RWPE1 (cell line): ENCODE measurements at places on chromosomes 11 and 22.

DNA sequence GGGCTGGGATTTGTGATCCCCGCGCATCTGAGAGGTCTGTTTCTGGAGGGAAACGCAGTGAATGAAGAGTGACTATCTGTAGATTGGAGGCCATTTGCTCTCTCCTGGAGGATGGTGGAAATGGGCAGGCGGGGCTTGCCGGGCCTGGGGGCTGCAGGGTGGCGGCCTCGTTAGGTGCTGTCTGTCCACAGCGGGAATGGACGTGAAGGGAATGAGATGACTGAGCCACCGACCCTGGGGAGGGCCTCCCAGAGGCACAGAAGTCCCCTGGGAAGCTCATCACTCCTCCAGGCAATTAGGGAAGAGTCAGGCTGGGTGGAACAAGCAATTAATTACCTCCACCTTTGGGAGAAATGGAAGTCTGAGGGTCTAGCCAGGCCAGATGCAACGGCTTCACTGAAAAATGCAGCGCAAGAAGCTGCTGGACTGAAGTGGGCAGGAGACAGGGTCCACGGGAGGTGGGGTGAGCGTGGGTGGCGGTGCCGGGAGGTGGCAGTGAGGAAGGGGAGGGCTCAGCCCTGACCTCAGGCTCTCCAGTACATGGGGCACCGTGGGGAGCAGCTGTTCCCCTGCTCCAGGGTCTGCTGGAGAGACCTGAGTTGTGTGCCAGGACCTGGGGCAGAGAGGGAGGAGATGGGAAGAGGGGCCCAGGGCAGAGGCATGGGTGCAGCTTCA lies 524.5 kb downstream of the BRD1 start:
- no peak for DNase-seq

GRCh38 chr11:110786226-110786902 lies 74.1 kb upstream of the ARHGAP20 start:
- no peak for DNase-seq

GRCh38 chr11:121422675-121423074 lies 29.4 kb upstream of the SORL1 start:
- DNase-seq: no peak

- DNase-seq: peak; percentile 28
Measured at GRCh38 chr22:42357634-42358296, 74.4 kb downstream of the NFAM1 start.

DNA sequence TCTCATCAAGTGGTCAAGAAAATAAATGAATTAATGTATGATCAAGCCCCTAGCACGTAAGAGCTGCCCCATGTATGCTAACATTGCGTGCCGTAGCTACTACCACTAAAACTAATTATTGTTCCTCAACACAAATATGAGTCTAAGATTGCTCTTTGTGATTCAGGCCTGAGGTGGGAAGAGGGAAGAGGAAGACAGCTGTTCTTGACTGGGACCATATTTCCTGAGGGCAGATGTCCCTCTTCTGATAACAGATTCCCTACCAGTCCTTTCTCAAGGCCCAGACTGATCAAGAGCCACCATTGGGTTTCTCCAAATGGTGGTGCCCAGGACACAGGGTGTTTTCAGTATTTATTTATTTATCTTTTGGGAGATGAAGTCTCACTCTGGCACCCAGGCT lies 87.2 kb upstream of the CADM1 start:
- no peak for DNase-seq

DNA sequence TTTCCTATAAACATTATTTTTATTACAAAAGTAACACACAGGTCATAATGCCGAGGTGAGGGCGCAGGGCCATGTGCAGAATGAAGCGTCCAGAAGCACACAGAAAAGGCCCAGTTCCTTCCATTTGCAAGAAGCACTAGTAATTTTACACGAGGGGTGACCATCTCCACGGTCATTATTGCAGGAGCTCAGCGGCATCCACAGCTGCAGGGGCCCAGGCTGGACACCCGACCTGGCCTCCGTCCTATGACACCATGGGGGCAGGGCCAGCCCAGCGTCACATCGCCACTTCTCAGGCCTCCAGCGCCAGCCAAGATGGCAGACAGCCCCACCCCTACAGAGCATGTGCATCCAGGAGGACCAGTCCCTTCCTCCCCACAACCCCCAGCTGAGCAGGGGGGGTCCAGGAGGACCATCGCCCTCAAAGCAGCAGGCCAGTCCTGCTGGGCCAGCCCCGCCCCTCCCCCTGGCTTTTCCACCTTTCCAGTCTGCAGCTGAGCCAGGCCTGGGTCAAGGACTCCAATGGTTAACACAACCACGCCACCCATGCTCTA lies 3.5 kb downstream of the IGF2 start:
- no peak for DNase-seq

DNA sequence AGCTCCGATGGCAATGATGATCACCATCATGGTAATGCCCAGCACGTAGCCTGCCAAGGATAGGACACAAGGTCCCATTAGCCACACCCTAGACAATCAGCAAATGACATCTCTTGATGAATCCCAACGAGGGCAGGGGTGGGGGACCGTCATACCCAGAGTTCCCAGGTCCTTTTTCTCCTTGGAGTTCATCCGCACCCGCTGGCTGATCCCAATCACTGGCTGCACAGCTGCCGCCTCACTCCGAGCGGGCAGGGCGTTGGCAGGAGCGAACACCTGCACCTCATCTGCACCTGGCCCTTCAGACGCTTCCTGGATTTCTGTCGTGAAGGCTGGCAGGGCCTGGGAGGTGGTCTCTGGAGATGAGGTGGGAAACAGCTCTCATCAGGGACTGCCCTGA lies 2.9 kb downstream of the PIK3IP1 start:
- DNase-seq: no peak

GRCh38 chr11:64267207-64267945 lies 16.0 kb downstream of the PLCB3 start:
- DNase-seq: no peak

- DNase-seq: no peak
Measured at GRCh38 chr11:20059587-20060021, 100.7 kb downstream of the DBX1 start.

- DNase-seq: no peak
Measured at GRCh38 chr11:110262072-110262403, 34.4 kb downstream of the RDX start.

- DNase-seq: peak; percentile 96
Measured at GRCh38 chr11:129861702-129862522, 33.5 kb downstream of the NFRKB start.

GRCh38 chr11:84965484-84965883 lies 661.7 kb downstream of the DLG2 start:
- DNase-seq: no peak

DNA sequence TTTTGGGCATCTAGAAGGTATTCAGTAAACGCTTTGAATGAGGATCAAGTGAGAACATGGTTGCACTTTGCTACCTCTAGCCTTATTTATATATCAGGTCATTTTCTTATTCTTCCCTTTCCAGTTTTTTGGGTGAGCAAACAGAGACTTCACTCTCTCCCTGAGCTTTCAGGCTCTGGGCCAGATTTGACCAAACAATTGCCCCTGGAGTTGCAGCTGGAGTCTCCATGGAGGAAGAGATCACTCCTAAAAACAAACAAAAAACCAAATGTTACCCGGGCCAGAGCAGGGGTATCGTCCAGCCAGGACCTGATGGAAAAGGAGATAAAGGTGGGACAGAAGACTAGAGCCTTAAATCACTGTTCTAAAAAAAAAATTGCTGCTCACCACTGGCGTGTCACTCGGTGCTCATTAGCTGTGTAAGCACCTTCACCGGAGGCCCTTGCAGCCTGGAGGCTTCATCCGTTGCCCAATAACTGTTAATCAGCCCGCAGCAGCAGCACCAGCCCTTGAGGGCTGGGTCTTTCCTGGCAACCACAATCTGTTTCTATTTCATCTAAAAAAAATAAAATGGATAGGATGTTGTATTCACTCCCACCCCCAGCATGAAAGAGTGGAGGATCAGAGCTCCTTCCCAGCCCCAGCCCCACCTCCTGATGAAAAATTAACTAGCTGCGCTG lies 125.0 kb downstream of the PKNOX2 start:
- DNase-seq: no peak

DNA sequence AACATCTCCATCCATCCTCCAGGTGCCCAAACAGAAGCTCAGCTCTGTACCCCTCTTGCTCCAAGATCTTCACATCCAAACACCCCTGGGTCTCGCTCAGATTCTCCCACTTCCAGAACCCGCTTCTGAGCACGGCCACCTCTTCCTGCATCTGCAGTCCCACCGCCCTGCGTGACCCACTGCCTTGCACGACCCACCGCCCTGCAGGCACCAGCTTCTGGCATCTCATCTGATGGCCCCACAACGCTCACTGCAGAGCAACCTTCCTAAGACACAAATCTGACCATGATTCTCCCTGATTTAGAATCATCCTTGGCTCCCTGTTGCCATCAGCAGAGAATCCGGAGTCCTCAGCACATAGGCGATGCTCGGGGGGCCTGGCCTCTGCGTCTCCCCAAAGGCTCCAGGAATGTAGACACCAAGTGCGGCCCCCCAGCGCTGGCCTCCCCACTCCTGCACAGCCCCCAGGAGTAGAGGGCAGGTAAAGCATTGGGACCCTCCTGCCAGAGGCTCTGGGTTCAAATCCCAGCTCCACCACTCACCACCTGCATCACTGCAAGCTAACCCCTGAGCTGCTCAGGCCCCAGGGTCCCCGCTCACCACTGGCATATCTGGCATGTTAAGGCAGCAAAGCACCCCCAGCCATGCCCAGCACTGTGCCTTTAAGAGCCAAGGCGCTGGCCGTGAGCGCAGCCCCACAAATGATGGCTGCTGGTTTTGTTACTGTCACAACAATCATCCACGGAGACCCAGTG lies 459.3 kb downstream of the BRD1 start:
- no peak for DNase-seq

GRCh38 chr11:112931703-112932102 lies 29.5 kb upstream of the NCAM1 start:
- no peak for DNase-seq

DNA sequence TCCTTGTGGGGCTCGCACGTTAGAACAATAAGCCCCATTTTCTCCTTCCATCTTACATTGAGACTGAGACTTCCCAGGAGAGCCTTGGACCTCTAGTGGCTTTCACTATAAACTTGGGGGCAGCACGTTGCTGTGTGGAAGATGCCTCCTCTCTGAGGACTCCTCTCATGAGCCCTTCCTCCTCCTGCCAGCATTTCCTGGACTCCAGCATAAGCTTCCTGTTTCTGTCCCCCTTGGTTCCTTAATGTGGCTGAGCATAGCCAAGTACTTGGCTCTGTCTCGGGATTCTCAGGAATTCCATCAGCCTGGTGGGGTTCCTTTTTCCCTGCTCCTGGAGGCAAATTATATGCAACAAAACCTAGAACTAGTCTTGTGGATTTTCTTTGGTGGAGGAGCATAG lies 38.8 kb upstream of the UBASH3B start:
- no peak for DNase-seq

- DNase-seq: peak; percentile 20
Measured at GRCh38 chr11:44601471-44602370, 36.3 kb downstream of the CD82 start.
